Adrenal gland (tissue), 19 donors: ENCODE measurements at places on chromosomes 12 and 14.

DNA sequence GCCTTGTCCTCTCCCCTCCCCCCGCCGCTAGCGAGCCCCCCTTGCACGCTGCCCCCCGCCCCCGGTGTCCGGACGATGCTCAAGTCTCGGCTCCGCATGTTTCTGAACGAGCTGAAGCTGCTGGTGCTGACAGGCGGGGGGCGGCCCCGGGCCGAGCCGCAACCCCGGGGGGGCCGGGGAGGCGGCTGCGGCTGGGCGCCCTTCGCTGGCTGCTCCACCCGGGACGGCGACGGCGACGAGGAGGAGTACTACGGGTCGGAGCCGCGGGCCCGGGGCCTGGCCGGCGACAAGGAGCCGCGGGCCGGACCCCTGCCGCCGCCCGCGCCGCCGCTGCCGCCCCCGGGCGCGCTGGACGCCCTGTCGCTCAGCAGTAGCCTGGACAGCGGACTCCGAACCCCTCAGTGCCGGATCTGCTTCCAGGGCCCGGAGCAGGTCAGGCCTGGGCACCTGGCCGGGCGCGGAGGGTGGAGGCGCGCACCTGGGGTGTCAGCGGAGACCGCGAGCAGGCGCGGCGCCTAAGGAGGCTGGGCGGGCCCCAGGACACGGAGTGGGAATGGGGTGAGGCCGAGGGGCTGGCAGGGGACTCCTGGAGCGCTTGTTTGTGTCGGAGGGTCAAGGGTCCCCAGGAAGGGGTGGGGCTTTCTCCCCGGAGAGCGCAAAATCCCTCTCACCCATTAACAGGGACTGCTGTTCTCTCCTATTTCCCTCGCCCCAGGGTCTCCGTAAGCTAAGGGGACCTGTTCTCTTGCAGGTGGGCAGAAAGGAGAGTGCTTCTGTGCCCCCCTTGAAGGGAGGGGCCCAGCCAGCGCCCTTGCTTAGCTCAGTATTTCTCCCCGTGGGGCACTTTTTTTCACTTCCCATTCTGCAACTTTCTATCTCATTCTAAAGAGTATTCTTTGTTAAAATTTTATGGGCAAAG, 810 bp downstream of the MARCHF9 start:
- no peak for DNase-seq

DNA sequence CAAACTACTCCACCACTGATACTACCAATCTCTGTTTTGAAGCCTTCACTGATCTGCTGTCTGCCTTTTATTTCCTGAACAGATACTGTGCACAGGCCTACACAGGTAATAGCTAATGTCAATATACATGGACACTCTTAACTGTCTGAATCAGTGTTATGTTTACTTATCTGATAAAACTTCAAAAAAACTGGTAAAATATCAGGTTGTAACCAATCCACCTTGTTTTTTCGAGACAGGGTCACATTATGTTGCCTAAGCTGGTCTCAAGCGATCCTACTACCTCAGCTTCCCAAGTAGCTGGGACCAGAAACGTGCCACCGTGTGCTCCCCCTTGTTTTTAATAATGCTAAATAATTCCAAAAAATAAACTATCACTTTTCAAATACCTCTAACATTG, 43.5 kb downstream of the HECTD1 start:
- DNase-seq: no peak

GRCh38 chr14:77028384-77029231, at the start of gene IRF2BPL:
Gene IRF2BPL, minus strand, starts transcription at chr14:77028708. Its CDS starts 916 bp downstream, at chr14:77027792.
- DNase-seq: peak; percentile 99

DNA sequence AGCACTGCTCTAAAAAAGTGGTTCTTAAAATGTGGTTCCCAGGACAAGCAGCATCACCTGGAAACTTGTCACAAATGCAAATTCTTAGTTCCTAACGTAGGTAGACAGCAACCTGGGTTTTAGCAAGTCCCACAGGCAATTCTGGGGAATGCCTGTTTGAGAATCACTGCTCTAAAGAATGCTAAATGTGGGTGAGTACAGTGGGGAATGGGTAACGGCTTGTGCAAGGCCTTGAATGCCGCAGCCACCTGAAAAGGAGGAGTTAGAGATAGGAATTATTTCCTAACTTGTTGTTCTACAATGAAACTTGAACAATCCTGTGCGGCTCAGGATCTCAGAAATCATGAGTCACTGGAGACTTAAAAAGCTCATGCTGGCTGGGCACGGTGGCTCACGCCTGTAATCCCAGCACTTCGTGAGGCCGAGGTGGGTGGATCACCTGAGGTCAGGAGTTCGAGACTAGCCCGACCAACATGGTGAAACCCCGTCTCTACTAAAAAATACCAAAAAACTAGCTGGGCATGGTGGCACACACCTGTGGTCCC, 34.9 kb downstream of the GNS start:
- peak; percentile 71 for DNase-seq

- DNase-seq: no peak
Observed at GRCh38 chr14:90491911-90492531, 95.2 kb downstream of the CALM1 start.

DNA sequence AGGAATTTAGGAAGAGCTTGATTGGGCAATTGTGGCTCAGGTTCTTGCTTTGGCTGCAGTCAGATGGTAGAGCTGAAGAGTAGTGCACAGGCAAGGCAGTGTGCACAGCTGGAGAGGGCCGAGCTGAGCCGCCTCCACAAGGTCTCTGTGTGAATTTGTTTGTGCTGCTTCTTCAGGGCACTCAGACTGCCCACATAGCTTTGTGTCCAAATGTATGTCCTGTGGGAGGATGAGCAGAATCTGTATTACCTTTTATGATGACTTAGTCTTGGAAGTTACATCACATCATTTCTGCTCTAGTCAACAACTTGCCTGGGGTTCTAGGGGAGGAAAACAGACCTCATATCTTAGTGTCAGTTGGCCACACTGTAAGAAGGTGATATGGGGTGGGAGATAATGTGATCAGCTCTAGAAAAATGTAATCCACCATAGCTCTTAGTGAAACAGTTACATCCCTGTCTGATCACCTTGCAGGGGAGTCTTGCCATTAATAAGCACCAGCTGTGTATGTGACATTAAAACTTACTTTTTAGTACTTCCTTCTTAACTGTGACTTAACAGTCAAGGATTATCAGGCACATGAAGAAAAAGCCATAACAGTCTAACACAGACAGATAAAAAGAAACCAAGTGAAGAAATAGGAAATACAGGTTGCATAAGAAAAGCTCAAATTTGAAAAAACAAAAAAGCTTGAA, 53.4 kb downstream of the RCOR1 start:
- no peak for DNase-seq

GRCh38 chr14:37939442-37940028, 268.2 kb upstream of the SSTR1 start:
- no peak for DNase-seq

DNA sequence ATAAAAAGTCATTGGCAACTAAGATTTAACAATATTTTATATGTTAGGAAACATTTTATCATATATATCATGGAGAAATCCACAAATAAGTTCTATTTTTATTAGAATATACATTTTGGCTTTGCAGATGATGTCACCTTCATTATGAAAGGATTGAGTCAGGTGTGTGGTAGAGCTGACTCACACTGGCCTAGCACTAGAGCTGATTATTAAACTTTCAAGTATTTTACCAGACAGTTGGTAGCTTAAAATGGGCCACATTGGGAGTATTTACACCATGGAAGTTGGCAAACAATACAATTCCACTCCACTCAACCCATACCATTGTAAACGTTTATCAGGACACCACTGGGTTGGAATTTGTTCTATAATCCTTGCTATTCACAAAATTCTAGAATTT, 1036.6 kb downstream of the TRHDE start:
- DNase-seq: no peak

DNA sequence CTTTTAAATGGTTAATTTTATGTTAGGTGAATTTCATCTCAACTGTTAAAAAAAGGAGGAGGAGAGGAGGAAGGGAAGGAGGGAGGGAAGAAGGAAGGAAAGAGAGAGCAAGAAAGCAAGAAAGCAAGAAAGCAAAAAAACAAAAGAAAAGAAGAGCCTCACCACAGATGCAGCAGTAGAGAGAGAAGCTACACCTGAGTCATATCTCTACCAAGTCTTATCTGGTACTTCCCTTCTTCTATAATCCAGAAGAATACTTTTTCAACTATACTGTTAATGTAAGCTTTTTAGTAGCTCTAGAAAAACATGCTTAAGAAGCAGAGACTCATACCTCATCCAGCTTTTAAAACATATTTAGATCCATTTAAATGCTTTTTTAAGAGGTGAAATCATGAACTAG, 5.6 kb upstream of the IL26 start:
- DNase-seq: no peak

- DNase-seq: no peak
Observed at GRCh38 chr12:503111-503761, 43.5 kb downstream of the B4GALNT3 start.

GRCh38 chr12:130080205-130080604, 82.1 kb upstream of the FZD10 start:
- no peak for DNase-seq

- DNase-seq: no peak
Observed at GRCh38 chr14:95144849-95145248, 12.5 kb downstream of the DICER1 start.

DNA sequence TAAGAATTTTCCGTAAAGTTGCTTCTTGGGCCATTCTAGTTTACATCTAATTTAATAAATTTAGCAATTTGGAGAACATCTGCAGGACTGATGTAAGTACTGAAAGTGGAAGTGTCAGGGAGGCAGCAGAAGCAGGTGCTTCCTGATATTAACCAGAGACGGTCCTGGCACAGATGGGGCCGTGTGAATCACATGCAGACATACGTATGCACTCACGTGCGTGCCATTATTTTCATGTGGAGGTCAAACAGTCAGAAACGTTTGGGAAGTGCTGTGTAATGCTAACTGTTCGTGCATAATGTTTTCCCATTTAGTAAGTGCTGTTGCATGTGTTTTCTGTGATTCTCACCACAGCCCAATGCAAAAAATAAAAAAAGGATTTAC, 87.8 kb upstream of the DYNC1H1 start:
- DNase-seq: peak; percentile 97

DNA sequence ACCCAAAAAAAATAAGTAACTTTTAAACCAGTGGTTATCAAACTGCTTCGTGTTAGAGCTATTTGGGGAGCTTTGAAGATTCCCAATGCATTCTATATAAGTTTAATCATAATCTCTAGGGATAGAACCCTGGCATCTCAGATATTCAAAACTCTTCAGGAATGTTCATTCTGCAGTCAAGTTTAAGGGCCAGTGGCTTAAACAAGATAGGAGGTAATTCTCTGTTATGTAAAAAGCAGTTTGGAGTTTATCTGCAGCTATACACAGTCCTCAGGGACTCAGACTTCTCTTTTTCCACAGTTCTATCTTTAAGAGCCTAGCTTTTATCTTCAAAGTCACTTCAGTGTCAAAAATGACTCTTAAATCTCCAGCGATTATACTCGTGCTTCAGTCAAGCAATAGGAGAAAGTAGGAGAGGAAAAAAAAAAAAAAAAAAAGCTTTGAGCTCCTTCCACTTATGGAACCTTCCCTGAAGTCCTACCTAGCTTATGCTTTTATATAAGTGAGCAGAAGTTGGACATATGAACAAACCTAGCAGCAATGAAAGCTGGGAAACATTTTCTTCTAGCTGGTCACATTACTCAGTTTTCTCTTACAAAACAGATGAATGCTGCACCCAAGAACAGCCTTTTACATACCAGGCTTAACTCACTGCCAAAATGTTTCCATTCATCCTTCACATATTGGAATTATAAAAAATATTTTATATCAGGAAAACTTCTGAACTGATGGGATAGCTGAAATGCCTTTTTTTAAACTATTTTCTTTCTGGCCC, 302.8 kb downstream of the FSCB start:
- DNase-seq: no peak

- peak; percentile 48 for DNase-seq
Observed at GRCh38 chr12:130041983-130042812, 120.1 kb upstream of the FZD10 start.

DNA sequence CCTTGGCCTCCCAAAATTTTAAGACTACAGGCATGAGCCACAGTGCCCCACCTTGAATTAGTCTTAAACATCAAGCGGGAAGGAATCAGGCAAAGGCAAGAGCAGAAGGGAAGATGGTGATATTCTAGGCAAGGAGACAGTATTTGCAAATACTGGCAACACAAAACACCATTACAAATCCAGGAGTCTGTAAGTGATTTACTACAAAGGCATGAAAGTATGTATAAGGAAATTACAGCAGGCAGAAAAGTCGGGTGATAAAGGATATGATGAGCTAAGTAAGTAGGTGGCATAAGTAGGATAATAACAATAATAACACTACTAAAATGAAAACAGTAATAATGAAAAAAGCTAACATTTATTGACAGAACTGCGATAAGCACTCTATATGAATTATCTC, 28.5 kb downstream of the FMNL3 start:
- DNase-seq: no peak

DNA sequence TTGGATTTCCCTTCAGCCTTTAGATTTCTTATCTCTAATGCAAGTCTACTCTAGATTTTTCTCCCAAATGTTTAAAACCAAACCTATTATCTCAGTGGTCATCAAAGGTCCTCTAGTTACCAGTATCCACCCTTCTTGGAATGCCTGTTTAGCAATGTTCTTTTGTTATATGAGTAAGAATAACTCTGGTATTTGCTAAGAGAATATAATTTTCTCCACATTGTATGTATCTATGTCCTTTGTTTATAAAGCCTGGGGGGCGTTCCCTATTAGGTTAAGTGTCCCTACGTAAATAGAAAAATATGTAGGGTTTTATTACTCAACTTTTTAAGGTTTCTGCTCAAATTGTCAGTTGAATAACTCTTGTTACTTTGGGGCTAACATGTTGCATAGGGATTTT, 27.3 kb downstream of the PPM1A start:
- DNase-seq: no peak

GRCh38 chr14:89215531-89215930, 201.5 kb downstream of the FOXN3 start:
- no peak for DNase-seq

DNA sequence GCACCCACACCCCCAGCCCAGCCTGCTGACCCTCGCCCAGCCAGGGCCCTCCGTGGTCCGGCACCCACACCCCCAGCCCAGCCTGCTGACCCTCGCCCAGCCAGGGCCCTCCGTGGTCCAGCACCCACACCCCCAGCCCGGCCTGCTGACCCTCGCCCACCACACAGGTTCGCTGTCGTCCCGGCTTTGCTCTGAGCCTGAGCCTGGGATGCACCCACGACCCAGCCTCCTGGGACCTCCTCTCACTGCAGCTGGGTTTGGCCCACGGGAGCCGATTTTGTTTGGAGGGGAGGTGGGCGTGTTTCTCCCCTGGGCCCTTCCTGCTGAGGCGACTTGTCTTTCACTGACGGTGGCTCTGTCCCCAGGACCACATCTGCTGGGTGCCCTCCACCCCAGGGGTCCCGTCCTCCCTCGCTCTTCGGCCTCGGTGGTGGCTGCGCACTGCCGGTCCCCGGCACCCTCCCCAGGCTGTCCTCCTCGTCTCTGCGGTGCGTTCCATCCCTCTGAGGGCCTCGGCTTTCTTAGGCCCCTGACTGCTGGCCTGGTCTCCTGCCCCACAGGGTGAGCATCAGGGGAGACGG, 83.8 kb downstream of the GALNT9 start:
- DNase-seq: no peak

- peak; percentile 56 for DNase-seq
Observed at GRCh38 chr14:52313903-52314594, at the start of gene PTGER2. Gene PTGER2, plus strand, starts transcription at chr14:52314312. Its CDS starts 237 bp downstream, at chr14:52314549.

- no peak for DNase-seq
Observed at GRCh38 chr12:49930515-49931288, 19.8 kb upstream of the AQP2 start.

- DNase-seq: no peak
Observed at GRCh38 chr12:99381992-99382391, 265.6 kb upstream of the GARIN6 start.
